IMR-90 (cell line): ENCODE measurements at places on chromosomes 12 and 14.

- DNase-seq: no peak
Measured at GRCh38 chr12:26608706-26609105, 224.3 kb downstream of the ITPR2 start.

DNA sequence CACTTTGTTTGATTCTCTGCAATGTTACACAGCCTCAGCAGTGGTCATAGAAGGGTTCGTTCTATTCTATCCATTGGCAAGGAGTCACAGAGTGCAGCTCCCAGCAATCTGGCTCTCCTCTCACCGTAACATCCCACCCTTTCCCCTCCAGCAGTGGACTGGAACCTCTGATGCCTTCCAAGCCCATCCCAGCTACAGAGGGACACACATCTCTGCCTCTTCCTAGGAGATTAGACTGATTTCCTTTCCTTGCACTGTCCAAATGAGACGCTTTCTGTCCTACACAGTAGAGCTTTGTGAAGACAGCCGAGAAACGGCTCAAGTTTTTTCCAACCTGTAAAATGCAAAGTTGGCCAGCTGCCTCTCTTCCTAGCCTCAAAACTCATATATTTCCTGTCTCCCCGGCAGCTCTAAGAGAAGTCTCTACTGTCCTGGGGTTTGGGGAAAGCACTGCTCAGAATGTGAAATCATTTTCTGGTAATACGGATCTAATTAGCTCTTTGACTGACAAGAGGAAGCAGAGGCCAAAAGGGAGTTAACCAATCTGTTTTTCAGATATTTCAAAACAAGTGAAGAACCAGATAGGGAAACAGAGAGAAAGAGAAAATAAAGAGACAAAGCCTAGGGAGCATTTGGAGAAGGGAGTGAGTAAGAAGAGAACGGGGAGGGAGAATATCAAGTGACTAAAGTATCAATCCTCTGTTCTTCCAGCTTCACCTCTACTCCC is 516 bp downstream of the NINJ2 start:
- no peak for DNase-seq

GRCh38 chr14:78737116-78737515 is 566.9 kb downstream of the NRXN3 start:
- DNase-seq: no peak

DNA sequence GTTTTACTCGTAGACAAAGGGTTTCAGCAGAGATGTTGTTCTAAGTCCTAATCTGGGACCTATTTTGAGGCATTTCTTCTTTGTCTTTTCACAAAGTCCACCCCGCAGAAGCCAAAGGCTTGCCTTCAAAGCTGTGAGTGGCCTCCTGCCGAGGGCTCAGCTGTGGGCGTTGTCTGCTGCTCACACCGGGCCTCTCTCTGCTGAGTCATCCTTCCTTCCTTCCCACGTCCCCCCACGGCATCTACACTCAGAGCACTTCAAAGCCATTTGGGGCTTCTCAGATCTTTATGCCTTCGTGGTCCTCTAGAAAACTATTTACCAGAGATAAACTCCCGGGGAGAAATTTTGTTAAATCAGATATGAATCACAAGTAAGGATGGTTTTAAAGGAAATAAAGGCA is 115.9 kb upstream of the TMPO start:
- peak; percentile 78 for DNase-seq

- peak; percentile 33 for DNase-seq
Measured at GRCh38 chr12:38328306-38328895, 11.8 kb downstream of the ALG10B start.

DNA sequence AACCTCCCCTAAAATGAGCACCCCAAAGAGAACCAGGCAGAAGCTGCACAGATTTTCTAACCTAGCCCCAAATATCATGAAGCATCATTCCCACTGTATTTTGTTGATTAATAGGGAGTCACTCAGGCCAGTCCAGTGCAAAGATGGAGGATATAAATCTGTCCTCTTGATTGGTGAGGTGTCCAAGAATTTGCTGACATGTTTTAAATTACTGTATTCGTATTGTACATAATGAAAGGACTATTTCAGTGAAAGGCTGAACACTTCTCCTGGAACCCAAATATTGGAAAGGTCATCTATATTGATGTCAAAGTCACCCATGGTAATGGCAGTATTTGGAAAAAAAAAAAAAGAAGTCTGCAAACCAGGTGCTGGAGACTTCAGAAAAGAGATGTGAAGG is 477.5 kb downstream of the RMST start:
- DNase-seq: no peak

DNA sequence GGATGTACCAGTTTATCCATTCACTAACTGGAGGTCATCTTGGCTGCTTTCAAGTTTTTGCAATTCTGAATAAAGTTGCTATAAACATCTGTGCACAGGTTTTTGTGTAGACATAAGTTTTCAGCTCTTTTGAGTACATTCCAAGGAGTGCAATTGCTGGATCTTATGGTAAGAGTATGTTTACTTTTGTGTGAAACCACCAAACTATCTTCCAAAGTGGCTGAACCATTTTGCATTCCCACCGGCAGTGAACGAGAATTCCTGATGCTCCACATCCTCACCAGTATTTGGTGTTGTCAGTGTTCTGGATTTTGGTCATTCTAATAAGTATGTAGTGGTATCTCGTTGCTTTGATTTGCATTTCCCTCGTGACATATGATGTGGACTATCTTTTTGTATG is 150.5 kb upstream of the BCL2L14 start:
- DNase-seq: peak; percentile 15

- DNase-seq: no peak
Measured at GRCh38 chr12:450438-450837, 9.3 kb upstream of the B4GALNT3 start.

DNA sequence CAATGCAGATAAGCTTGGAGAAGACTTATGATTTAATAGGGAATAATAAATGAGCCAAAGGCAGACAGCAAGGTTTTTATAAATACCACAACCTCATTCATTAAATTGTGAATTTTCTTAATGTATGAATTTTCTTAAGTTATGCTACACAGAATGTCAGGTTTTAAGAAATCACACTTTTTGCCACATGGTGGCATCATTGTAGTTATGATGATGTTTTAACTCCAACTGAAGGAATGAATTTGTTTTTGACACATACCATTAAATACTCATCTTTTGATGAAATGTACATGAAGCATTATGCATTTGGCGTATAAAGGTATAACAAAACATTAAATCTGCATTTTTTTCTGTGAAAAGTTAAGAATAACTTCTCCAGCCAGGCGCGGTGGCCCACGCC is 524.1 kb upstream of the FBXO33 start:
- no peak for DNase-seq

DNA sequence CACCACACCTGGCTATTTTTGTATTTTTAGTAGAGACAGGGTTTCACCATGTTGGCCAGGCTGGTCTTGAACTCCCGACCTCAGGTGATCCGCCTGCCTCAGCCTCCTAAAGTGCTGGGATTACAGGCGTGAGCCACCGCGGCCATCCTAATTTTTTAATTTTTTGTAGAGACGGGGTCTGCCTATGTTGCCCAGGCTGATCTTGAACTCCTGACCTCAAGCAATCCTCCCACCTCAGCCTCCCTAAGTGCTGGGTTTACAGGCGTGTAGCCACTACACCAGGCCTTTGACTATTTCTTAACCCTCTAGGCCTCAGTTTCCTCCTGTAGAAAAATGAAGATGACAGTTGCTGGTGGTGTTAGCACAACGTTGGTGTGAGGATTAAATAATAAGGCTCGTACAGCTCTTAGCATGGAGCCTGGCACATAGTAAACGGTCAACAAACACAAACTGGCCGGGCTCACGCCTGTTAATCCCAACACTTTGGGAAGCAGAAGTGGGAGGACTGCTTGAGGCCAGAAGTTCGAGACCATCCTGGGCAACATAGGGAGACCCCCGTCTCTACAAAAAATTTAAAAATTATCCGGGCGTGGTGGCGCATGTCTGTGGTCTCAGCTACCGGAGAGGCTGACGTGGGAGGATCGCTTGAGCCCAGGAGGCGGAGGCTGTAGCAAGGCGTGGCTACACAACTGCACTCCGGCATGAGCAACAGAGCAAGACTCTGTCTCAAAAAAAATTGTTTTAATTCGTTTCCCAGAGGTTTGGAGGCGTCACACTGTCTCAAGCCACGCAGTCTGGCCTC is 979 bp downstream of the DDX54 start:
- DNase-seq: no peak

DNA sequence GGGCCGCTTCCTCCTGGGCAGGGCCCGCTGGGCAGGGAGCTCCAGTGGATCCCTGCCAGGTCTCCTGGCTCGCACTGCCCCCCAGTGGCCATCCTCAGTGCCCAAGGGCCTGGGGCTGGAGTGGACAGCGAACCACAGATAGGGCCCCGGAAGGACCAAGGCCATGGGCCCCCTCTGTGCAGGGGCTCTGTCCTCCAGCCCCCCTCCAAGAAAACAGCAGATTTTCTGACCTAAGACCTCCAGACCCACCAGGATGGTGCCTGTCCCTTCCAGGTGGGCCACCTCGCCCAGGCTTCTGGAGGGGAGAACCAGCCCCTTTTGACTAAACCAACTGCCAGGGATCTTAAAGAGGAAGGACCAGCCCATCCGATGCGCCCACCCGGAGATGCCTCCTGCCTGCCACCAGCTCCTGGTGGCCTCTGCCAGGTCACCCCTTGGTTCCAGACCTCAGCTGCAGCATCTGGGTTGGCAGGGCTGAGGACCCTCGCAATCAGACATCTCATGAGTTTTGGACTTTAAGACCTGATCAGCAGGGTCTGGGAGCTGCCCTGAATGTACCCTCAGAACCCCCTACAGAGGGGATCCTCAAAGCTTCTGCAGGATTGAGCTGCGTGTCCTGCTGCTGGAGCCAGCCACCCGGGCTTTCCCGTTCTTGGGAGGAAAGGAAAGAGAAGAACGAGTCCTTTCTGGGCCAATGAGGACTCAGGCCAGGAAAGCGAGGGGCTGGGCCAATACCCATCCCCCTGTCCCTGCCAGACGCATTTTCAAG is 325.8 kb upstream of the DIO3 start:
- peak; percentile 32 for DNase-seq

GRCh38 chr12:31783996-31784645 is 55.3 kb upstream of the AMN1 start:
- DNase-seq: no peak
